Right ventricle myocardium superior (tissue), 1 donor: ENCODE measurements at places on chromosomes 3 and 15.

DNA sequence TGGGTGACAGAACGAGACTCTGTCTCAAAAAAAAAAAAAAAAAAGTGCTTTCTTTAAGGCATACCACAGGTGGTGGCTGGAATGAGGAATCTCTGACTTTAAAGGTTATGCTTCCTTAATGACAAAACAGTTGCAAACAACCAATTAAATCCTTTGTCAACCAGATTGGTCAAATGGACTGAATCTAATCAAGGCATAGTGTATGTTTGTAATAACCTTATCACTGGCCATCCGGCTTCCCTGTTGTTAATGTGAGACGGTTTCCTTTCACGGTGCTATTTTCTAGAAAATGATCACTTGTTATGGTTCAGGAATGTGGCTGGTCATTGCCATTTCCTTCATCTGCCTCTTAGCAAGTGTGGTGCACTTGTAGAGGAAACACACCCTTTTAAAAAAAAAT lies 75.9 kb downstream of the FLNB start:
- no peak for DNase-seq

DNA sequence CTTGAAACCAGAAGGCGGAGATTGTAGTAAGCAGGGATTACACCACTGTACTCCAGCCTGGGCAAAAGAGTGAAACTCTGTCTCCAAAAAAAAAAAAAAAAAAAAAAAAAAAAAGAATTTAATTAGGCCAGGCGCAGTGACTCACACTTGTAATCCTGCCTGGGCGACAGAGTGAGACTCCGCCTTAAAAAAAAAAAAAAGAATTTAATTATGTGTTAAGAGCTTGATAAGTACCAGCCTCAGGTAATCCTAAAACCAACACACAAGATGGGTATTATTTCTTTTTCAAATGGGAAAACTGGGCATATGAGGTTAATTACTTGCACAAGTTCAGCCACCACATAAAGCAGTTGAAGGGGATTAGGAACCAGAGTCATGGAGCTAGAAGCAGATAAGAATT lies 49.0 kb downstream of the PBRM1 start:
- DNase-seq = no peak

- DNase-seq = no peak
Observed at GRCh38 chr15:66764072-66764786, 62.2 kb downstream of the SMAD6 start.

GRCh38 chr3:77267589-77267988 lies 227.7 kb downstream of the ROBO2 start:
- DNase-seq = no peak

- no peak for DNase-seq
Observed at GRCh38 chr3:86989611-86990010, 1.3 kb downstream of the VGLL3 start.

GRCh38 chr15:83914906-83915305 lies 261.0 kb downstream of the ADAMTSL3 start:
- DNase-seq = no peak

- DNase-seq = no peak
Observed at GRCh38 chr15:90583471-90584252, 53.9 kb downstream of the CRTC3 start.

- no peak for DNase-seq
Observed at GRCh38 chr3:78633626-78634025, 1134.2 kb downstream of the ROBO1 start.
